ENCODE measurements at places on chromosomes 5 and 9.

DNA sequence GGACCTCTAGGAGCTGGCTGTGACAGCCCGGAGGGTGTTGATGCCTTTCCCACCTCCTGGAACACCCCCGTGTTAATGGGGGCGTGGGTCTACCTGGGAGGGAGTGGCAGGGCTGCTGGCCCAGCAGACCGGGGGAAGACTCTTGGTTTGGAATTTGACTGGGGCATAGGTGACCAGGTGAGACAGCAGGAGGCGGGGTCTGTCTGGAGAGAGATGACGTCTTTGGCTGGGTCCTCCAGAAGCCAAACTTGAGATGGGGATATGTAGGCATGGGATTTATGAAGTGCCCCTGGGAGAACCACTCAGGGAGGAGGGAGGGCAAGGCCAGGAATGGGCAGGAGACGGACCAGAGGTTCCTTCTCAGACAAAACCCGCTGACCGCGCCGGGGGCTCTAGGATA lies 42.6 kb downstream of the NEK6 start:
- DNase-seq, result no peak

- no peak for DNase-seq
These were observed 598.4 kb downstream of the CHSY3 start for GRCh38 chr5:130502702-130503101.

DNA sequence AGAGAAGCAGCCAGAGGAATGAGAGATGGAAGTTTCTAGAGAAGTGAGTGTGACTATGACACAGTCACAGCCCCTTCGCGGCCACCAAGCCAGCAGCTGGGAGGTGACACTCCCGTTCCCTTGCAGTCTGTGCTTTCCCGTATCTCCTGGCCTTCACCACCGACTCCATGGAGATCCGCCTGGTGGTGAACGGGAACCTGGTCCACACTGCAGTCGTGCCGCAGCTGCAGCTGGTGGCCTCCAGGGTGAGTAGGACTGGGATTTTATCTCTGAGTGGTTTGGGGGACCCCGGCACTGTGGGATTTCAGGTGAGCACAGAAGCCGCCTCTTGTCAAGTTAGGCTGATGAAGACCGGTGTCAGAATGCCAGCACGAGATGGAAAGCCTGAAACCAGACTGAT lies 12.1 kb upstream of the SLC2A8 start:
- no peak for DNase-seq

DNA sequence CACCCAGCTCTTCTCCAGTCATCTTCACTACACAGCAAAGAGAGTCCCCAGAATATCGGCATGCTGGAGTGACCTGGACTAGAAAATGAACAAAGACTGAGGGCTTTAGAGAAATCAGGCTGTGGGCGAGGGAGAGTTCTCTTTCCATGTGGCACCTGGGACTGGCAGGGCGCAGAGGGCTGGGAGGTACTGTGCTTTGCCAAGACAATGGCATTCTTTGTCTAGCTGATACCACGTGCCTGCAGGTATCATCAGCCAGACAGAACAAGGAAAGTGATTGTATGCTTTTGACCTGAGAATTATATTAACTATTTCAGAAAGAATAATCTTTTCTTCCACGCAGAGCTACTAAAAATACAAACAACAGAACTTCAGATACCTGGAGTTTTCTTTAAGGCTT lies 30.5 kb downstream of the DDX31 start:
- no peak for DNase-seq

DNA sequence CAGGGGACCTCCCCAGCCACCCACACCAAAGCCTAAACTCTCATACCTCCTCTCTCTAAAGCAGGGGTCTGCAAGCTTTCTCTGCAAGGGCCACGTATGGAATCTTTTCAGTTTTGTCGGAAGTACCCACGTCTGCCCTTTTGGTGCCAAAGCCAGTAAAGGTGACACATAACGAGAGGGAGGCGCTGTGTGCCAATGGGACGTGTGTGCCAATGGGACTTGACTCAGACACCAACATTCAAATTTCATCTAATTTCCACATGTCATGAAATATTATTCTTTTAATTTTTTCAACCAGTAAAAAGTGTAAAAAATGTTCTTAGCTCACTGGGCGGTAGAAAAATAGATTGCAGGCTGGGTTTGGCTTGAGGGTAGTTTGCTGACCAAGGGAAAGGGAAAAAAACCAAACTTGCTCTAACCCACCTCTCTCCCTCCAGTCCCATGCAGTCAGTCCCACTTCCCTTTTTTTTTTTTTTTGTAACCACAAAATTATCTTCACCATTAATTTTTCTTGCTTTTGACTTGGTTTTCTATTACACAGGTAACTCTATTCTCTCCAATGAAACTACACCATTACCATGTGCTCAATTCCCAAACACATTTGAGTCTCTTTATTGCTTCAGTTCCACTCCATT lies 25.5 kb downstream of the OR2V1 start:
- no peak for DNase-seq

DNA sequence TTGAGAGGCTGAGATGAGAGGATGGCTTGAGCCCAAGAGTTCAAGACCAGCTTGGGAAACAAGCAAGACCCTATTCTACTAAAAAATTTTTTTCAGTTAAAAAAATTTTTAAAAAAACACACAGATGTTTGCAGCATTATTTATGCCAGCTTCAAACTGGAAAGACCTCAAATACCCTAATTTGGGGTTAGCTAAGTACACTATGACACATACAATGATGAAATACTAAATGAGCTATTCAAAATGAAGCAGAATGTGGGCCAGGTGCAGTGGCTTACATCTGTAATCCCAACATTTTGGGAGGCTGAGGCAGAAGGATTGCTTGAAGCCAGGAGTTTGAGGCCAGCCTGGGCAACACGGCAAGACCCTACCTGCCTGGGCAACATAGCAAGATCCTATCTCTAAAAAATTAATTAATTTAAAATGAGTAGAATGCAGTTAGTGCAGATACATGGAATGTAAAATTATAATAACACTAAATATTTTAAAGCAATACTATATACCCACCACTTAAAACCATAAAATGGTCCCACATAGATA lies 44.9 kb downstream of the LHFPL2 start:
- no peak for DNase-seq

- no peak for DNase-seq
These were observed 63.1 kb downstream of the RCL1 start for GRCh38 chr9:4855841-4856240.

DNA sequence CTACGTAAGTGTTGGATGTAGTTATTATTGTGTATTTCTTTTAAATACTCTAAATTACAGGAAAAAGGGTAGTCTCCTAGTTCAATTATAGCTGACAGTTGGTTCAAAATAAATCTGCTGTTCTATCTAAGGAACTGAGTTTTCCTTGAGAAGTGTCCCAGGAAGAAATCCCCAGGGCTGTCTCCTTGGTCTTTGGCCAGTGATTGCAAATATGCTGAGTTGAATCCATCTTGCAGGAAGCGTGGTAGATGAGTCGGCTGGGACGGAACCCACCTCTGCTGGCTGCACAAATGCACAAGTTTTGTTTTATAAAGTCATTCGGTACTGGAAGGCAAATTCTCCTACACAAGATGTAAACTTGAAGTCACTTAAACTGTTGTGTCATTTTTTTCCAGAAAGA lies 30.2 kb upstream of the HOMER1 start:
- no peak for DNase-seq

- DNase-seq, result no peak
These were observed 81.8 kb downstream of the FBXO38 start for GRCh38 chr5:148465381-148466235.

- DNase-seq, result no peak
These were observed 1.5 kb upstream of the SIT1 start for GRCh38 chr9:35651956-35652828.

DNA sequence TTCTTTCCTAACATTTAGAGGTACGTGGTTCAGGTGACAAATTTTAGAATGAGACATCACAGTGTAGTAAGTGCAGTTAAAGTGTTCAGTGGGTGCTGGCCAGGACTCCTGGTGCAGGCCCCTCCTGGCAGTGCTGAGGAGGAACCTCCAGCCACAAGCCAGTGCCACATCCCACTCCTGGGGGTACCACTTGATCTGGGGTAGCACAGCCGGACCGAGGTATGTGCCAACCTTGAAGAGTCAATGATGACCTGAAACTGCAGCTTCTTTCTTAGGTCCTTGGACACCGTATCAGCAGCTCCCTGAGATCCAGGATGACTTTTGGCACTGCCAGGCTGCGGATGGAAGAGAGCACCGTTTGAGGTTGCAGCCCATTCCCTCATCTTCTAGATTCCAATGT lies 310.4 kb upstream of the IRX4 start:
- DNase-seq, result no peak

DNA sequence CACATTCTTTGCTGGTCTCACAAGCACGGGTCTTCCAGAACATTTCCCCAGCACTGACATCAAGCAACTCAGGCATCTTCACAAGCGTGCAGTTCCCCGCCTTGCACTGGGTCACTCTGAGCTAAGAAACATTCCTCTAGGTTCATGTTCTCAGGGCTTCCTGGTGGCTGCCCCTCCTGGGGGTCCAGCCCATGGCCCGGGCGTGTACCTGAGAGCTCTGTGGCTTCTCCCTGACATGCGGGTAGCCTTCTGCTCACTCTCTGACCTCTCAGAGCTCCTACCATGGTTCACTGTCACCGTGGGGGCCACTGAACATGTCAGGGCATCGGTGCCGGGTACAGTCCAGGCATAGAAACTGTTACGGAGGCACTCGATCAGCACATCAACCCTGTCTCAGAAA lies 87.5 kb downstream of the OLFM1 start:
- DNase-seq, result no peak

DNA sequence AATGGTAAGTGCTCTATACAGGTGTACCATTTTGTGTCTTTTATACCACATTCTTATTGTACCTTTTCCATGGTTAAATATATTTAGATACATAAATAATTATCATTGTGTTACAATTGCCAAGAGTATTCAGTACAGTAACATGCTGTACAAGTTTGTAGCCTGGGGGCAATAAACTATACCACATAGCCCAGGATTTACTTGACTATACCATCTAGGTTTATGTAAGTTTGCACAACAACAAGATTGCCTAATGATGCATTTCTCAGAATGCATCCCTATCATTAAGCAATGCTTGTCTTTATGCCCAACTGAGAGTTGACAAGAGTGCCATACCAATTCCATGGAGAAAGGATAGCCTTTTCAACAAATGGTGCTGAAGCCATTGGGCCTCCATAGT lies 136.7 kb upstream of the PJA2 start:
- DNase-seq, result no peak

- no peak for DNase-seq
These were observed 140.2 kb downstream of the ALDH1A1 start for GRCh38 chr9:72812559-72813111.

- no peak for DNase-seq
These were observed 7.8 kb downstream of the SLC9A3 start for GRCh38 chr5:516338-516925.

DNA sequence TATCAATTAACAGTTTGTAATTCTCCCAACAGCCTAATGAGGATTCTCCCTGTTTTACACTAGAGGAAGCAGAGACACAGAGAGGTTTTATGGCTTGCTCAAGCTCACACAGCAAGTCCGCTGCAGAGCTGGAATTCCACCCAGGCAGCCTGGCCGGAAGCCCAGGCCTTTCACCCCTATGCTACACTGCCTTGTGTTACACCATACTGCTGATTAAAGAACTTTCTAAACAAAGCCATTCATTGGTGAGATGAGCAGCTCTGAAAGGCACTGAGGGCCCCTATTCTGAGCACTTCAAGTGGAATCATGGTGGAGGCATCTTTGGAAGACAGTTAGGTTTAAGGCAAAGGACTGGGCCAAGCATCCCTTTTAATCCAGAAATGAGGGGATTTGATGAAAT lies 14.7 kb upstream of the LARP1 start:
- DNase-seq, result no peak

GRCh38 chr9:10774051-10774450 lies 161.2 kb upstream of the PTPRD start:
- no peak for DNase-seq

GRCh38 chr5:158752656-158752973 lies 347.1 kb downstream of the EBF1 start:
- DNase-seq, result no peak

DNA sequence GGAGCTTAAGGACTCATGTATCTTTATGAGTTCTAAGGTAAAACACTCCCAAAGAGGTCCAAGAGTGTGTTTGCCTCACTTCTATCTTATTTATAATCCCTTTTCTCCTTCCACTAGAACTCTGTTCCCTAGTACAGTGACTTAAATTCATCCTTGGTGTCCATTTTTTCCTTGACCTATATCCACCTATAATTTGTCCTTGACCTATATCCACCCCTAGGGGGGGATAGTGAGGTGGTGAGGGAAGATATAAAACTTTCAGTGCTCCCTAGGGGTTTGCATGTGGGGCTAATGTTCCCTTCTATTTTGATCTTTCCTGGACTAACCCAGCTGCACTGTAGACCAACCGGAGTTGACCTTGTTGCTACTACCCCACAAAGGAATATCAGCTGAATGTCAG lies 83.5 kb upstream of the GNAQ start:
- no peak for DNase-seq

GRCh38 chr5:77339337-77339890 lies 128.9 kb downstream of the PDE8B start:
- DNase-seq, result no peak

GRCh38 chr9:14170392-14170931 lies 143.5 kb downstream of the NFIB start:
- DNase-seq, result no peak

DNA sequence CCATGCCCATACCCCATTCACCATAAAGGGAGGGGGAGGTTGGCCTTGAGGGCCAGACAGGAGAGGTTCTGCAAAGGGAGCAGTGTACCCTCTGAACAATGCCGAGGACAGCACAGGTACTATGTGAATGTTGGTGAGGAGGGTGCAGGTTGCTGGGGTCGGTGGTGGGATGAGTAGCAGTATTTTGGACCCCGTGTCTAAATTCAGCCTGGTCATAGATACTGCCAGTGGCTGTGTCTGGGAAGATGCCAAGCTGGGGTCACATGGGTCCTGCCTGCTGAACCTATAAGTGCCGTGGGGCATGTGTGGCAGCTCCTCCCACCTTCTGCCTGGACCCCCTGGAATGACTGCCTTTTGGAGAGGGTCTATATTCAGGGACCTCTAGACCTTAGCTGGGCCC lies 11.4 kb upstream of the SPINK4 start:
- no peak for DNase-seq

GRCh38 chr5:62922191-62922590 lies 343.6 kb downstream of the LRRC70 start:
- DNase-seq, result no peak

GRCh38 chr9:34574571-34574970 lies 15.0 kb downstream of the CNTFR start:
- DNase-seq, result no peak

- no peak for DNase-seq
These were observed 75.5 kb downstream of the MAPKAP1 start for GRCh38 chr9:125631391-125632085.

GRCh38 chr9:91948597-91949391 lies 1.2 kb downstream of the ROR2 start:
- no peak for DNase-seq

Measured in AG09309 (cell line).